Thoracic aorta (tissue), 2 donors: ENCODE measurements at places on chromosomes 13 and 19. TPM values are rescaled to one million over a fixed set of nuclear protein-coding genes. Genes with fewer than 3 reads are reported as not detected.

PRR20A gene
- not detected for total RNA-seq

LCP1 gene
- total RNA-seq: 61.7 TPM

SERTM1 gene
- total RNA-seq: not detected

RDH8 gene
- not detected for total RNA-seq

EMP3 gene
- 61.7 TPM for total RNA-seq

TRIM28 gene
- total RNA-seq: 192 TPM

ZNF30 gene
- 1.5 TPM for total RNA-seq

OR4F17 gene
- not detected for total RNA-seq

KLK15 gene
- total RNA-seq: not detected
